ENCODE measurements at places on chromosomes 3 and 15. TPM values are rescaled to one million over a fixed set of nuclear protein-coding genes. Genes with fewer than 3 reads are reported as not detected.

DNA sequence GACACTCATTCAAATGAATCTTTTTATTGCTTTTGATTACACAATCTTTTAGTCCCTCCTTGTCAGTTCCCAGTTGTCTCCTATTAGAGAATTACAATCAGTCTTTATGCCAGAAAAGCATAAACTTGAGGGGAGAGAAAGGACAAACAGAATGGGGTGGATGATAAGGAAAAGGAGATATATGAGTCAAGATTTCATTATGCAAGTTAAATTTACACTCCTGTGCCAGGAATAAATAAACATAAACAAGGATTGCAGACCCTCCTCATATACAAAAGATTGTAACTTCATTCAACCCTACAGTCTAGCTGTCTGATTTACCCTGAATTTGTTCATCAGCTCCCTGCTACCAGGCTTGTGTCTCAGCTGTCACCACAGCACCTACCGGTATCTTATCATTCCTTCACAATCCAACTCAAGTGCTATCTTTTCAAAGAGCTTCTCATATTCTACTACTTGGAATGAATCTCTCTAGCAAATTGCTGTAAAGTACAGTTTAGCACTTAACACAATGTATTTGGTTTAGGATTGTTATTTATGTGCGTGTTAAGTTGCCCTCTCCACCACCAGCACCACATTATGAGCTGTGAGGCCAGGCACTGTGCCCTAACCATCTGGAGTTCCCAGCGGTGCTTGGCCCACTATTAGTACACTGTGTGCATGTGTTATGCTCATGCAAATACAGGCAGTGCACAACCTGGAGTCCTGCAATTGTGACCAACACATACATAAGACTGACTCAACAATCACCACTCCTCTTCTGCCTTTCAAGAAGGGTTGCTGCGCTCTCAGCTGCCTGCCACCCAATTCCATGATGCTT lies 504.1 kb downstream of the TBL1XR1 start:
- no peak for DNase-seq

GRCh38 chr3:195183071-195183776 lies 87.7 kb downstream of the XXYLT1 start:
- DNase-seq = no peak

DNA sequence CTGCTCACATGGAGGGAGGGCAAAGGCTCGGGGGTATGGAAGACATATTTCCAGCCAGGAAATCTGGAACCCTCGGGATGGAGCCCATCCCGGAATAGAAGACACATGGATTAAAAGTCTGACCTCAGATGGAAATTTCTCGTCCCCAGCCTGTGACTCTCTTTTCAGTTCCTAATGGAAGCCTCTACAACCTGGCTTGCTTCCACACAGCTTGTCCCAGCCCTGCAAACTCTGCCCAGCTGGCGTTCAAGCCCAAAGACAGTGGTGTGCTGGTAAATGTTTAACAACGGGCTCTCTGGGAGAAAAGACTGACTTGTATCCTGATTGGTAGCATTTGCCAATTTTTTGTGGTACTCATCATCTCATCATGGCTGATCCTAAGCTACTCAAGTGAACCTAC lies 35.6 kb upstream of the TLE3 start:
- no peak for DNase-seq

GRCh38 chr3:49627634-49628033 lies 46.5 kb upstream of the APEH start:
- no peak for DNase-seq

GRCh38 chr3:142578329-142579223 lies at the start of gene ATR:
ATR (minus strand) TSS chr3:142578733; CDS start chr3:142578704, 29 bp downstream.
- DNase-seq = peak; percentile 89

DNA sequence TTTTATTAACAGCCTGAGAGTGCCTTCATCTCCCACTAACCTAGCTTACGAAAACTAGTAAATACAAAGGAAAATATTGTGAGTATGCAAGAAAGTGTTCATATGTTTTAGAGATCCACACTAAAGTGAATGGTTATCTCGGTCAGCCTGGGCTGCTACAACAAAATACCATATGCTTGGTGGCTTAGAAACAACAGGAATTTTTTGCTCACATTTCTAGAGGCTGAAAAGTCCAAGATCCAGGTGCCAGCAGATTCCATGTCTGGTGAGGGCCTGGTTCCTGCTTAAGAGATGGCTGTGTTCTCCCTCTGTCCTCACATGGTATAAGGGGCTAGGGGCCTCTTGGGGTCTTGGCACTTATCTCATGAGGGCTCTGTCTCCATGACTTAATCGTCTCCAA lies 20.5 kb upstream of the SLC30A4 start:
- no peak for DNase-seq

DNA sequence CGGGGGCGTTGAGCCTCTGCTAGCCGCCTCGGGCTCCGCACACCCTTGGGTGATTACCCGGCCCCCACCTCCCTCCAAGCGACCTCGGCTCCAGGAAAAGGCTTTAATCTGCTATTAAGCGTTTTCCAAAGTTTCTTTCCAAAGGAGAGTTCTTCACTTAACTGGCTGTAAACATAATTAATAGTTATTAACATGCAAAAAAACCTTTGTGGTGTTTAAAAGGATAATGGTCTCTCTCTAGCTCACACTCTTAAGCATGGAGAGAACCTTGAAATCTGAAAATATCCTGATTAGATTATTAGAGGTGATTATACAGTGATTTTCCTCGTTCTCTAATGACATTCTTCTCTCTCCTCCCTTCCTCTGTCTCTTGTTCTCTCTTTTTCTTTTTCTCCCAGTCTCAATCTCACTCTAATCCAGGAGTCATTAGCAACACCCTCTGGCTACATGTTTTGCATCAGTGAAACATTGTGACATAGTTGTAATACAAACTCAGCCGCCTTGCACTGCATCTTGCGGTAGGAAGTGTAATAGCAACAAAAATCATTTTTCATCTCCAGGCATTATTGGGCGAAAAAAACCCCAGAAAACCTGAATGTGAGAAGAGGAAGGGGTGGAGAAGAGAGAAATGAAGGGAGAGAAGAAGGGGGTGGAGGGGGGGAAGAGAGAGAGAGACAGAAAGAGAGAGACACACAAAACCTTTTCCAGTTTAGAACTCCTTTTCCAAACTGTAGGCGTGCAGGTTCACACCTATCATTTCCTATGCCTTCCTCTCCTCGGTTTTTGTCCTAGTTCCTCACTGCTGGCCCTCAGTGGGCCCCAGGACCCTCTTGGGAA lies 24.4 kb downstream of the NR2F2 start:
- peak; percentile 76 for DNase-seq

GRCh38 chr3:87333393-87333892 lies 57.1 kb upstream of the POU1F1 start:
- DNase-seq = peak; percentile 98

- no peak for DNase-seq
Observed at GRCh38 chr3:186194451-186194811, 85.5 kb upstream of the ETV5 start.

GRCh38 chr15:58830556-58830955 lies 59.5 kb downstream of the MINDY2 start:
- no peak for DNase-seq

- DNase-seq = peak; percentile 44
Observed at GRCh38 chr3:58032186-58032585, 24.0 kb downstream of the FLNB start.

DNA sequence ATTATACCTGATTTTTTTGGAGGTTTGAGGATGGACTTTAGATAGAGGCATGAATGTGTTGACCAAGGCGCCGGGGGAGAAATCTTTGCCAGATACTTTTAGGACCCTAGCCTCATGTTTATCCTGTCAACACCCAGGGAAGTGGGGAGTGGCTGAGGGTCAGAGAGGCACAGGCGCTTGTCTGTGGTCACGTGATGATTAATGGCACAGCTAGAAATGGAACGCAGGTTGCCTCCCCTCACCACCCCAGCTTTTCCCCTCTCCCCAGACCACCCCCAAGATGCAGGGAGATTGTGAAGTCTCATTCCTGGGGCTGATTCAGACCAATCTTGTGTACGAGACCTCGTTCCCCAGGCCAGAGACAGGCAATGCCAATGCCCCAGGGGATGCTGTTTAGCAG lies 218.4 kb upstream of the LINGO1 start:
- no peak for DNase-seq

- DNase-seq = peak; percentile 60
Observed at GRCh38 chr3:149512073-149512782, 37.7 kb downstream of the TM4SF4 start.

- DNase-seq = no peak
Observed at GRCh38 chr3:87041191-87041590, 50.2 kb upstream of the VGLL3 start.

GRCh38 chr3:143263852-143264513 lies 144.4 kb downstream of the CHST2 start:
- peak; percentile 47 for DNase-seq

DNA sequence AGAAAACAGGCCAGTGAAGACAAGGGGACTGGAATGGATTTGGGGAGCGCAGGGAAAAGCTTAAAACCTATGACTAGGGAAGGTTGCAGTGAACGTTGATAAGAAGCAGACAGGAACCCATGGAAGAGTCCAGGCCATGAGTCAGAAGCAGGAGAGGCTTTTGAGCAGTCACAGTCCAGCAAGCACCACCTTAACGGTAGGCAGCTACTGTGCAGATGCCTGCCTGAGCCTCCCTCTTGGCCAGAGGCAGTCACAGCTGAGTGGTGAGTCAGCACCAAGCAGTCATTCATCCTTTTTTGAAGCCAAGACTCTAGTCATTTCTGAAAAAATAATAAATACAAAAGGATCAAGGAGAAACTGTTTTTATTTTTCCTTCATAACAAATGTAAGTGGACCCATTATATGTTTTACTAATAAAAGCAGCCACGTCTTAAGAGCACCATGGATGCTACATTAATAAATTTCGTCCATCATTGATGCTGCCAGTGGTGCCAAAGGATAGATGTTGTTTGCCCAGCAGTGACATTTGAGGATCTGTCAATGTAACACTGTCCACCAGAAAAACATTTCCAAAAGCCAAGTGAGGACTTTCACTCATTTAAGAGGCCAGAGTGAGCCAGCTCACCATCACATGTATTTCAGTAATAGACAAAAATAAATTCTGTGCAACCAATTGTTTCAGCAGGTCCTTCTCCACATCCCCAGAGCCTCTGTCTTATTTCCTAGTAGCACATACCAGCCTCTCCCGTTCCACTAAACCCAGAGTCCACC lies 42.1 kb upstream of the ACTC1 start:
- DNase-seq = peak; percentile 92

- no peak for DNase-seq
Observed at GRCh38 chr3:195549931-195550519, 6.9 kb upstream of the PPP1R2 start.

DNA sequence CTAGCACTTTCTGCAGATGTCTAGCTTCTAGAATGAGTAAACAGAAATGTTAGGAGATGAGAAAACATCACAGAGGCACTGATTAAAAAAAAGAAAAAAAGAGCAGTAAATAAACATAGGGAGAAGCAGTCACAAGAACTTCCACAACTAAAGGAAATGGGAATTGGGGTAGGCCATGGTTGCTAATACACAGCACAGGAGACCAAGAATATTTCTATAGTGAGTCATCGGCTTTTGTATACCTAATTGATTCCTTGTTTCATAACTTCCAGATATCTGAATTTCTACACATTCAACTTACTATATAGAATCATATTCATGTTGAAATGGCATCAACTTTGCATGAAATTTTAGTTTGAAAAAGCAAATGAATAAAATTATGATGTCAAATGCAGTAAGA lies 47.3 kb upstream of the TCF12 start:
- peak; percentile 81 for DNase-seq

DNA sequence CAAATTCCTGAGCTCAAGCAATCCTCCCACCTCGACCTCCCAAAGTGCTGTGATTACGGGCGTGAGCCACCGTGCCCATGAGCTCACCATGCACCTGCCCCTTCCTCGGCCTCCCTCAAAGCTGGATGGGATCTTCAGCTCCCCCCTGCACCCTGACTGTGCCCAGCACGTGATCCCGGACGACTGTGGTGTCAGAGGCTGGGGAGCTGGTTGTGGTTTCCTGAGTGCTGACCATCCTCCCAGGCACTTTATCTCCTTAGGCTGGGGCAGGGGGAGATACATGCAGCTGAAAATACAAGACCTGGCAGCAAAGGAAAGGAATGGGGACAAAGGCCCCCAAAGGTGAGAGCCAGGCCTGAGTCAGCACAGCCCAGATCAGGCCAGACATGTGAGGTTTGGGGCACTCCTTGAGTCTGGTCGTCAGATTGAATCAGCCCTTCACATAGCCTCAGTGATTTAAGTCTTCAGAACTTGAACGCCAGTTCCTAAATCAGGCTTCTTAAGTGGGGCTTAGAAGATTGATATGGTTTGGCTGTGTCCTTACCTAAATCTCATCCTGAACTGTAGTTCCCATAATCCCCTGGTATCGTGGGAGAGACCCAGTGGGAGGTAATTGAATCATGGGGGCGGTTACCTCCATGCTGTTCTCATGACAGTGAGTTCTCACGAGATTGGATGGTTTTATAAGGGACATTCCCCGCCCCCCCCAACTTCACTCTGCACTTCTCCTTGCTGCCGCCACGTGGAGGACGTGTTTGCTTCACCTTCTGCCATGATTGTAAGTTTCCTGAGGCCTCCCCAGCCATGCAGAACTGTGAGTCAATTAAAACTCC lies 35.8 kb downstream of the PRKCD start:
- DNase-seq = peak; percentile 54

DNA sequence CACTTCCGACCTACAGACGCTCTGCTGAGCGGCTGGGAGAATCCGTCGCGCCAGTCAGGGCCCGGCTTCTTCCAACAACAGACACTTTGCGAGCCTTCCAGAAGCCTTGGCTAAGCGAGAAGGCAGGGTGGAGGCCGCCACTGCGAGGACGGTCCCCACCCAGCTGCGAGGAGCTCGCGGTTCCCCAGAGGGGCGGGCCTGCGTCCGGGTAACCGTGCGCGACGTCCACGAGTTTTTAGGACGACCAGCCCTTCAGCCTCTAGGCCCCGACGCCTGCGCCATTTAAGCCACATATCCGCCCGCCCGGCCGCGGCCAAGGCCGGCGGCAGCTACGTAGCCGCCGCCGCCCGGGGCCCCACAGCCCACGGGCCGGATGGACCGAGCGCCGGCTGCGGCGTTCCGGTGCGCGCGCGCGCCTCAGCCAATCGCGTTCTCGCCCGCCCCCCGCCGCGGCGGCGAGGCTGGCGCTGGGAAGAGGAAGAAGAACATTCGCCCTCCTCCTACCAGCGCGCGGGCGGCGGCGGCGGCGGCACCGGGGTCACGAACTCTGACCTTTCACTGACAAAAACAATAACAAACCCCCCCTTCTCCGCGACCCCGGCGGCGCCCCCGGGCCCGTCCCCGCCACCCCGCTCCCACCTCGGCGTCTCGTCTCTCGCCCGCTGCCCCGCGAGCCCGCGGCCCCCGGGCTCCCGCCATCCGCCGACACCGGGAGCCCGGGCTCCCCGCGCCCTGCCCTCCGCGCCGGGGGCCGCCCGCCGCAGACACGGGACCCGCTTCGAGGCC lies at the start of gene NR2C2:
Gene NR2C2 (plus strand): TSS at position 484 of the 786 bp plus-strand sequence. CDS start 56,332 bp downstream, outside the sequence.
- DNase-seq = peak; percentile 36

The PP2D1 gene
- total RNA-seq = not detected

The IMPG2 gene
- 0.13 TPM for total RNA-seq

The CCDC174 gene
- 5.8 TPM for total RNA-seq

The SEMA3F gene
- total RNA-seq = 35.5 TPM

The LRRIQ4 gene
- total RNA-seq = not detected

The AMIGO3 gene
- not detected for total RNA-seq

The TLNRD1 gene
- total RNA-seq = 7.4 TPM

The PGBD4 gene
- 1.8 TPM for total RNA-seq

The GMPS gene
- 17.5 TPM for total RNA-seq

The GLT8D1 gene
- 54.3 TPM for total RNA-seq

The MYRIP gene
- not detected for total RNA-seq

The PCLAF gene
- total RNA-seq = 3.2 TPM

The STAB1 gene
- total RNA-seq = 0.13 TPM

The SLC30A4 gene
- total RNA-seq = 6.1 TPM
